Activated CD4-positive, CD25-positive, alpha-beta regulatory T cell treated with anti-CD3 and anti-CD28 coated beads, Interleukin-2, amount 50 U/mL, for 24 hours (primary cell): ENCODE measurements at places on chromosomes 12 and 14.

- ATAC-seq: no peak
Observed at GRCh38 chr12:117227000-117227653, 36.9 kb upstream of the FBXO21 start.

- ATAC-seq: peak; percentile 44
Observed at GRCh38 chr12:49553512-49554088, 14.3 kb downstream of the MCRS1 start.

GRCh38 chr14:65689070-65689469 lies 276.5 kb downstream of the FUT8 start:
- no peak for ATAC-seq

- no peak for ATAC-seq
Observed at GRCh38 chr14:100340423-100340813, 17.3 kb downstream of the SLC25A47 start.

GRCh38 chr12:128367961-128368360 lies 101.0 kb downstream of the TMEM132C start:
- no peak for ATAC-seq

- ATAC-seq: peak; percentile 45
Observed at GRCh38 chr12:101951002-101951670, 73.8 kb downstream of the DRAM1 start.

DNA sequence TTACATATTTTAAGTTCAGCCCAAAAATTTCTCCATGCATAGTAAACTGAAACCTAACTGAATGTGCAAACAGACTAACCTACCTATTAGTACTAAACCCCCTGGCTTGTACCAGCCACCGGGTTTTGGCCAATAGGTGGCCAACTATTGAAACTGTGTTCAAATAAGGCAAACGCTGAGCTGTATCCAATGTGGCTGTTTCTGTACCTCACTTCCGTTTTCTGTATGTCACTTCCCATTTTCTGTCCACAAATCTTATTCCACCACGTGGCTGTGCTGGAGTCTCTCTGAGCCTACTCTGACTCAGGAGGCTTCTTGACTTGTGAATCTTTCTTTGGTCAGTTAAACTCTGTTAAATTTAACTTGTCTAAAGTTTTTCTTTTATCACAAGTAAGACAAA lies 6.0 kb upstream of the FBXO34 start:
- peak; percentile 13 for ATAC-seq

DNA sequence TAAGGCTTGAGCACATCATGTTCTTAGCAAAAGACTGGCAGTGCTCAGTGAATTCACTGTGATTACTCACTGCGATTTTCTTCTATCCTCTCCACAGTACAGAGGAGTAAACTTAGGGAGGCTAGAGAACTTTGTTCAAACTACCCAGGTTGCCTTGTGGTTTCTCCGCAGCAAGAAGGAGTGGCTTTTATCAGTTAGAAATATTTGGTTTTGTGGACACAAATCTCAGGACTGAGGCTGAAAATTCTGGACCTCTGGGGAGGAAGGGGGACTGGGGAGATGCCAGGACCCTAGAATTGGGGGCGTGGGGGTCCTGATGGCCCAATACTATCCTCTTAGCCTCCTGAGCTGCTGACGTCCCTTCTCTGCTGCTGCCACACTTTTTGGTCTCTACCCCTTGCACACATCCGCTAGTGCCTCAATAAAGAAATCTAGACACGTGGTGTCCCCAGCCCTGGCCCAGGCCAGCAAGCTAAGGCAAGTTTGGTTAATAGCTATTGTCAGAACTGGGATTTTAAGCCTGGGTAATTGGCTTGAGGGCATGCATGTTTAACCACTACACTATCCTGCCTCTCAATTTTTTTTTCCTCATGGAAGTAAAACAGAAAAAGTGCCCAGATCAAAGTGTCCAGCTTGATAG lies 842 bp downstream of the OAS2 start:
- ATAC-seq: peak; percentile 34

GRCh38 chr14:20578784-20579502 lies 8.9 kb downstream of the RNASE11 start:
- peak; percentile 17 for ATAC-seq

DNA sequence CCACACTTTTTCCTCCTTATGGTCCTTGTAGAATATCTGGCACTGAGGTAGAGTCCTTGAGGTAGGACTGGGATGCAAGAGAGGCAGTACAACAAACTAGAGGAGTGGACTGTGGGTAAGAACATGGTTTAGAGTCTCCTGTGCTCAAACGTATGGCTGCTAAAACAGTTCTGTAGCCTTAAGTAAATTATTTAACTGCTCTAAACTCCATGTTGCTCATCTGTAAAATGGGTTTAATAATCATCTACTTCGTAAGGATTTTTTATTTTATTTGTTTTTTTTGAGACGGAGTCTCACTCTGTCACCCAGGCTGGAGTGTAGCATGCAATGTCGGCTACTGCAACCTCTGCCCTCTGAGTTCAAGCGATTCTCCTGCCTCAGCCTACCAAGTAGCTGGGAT lies 3.6 kb upstream of the COPZ1 start:
- no peak for ATAC-seq

DNA sequence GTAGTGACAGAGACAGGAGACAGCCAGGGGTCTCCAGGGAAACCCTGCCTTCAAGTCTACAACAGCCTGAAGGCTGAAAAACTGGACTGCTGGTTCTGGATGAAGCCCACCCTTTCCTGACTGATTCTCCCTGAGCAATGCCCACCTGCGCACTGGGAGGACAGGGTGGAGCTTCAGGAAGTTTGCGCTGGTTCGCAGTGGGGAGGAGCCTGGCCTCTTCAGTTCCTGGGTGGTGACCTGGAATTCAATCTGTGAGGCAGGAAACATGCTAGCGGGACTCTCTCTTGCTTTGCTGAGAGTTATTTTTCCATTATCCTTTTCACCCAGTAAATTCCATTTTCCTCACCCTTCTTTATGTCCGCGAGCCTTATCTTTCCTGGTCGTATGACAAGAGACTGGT lies 600.8 kb downstream of the TRHDE start:
- ATAC-seq: no peak

- ATAC-seq: no peak
Observed at GRCh38 chr14:64612971-64613666, 63.4 kb downstream of the PPP1R36 start.

- no peak for ATAC-seq
Observed at GRCh38 chr12:8466241-8466640, 10.5 kb downstream of the CLEC6A start.

DNA sequence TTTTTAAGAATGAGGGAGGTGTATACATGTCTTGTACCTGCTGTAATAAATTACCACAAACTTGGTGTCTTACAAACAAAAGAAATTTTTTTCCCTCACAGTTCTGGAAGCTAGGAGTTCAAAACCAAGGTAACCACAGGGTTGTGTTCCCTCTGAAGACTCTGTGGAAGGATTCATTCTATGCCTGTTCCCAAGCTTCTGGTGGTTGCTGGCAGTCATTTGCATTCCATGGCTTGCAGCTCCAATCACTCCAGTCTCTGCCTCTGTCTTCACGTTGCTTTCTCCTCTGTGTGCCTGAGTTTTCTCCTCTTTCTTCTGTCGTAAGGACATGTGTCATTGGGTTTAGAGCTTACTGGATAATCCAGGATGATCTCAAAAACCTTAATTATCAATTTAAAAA lies 15.4 kb upstream of the ZNF641 start:
- no peak for ATAC-seq

- no peak for ATAC-seq
Observed at GRCh38 chr12:236445-236844, 22.5 kb upstream of the SLC6A12 start.

- ATAC-seq: peak; percentile 51
Observed at GRCh38 chr12:12327802-12328201, 22.2 kb downstream of the MANSC1 start.

- no peak for ATAC-seq
Observed at GRCh38 chr14:29529418-29529817, 398.2 kb downstream of the PRKD1 start.
